ENCODE measurements at places on chromosomes 4 and X.

- H3K4me3 ChIP-seq: no peak overlapping the region
- no peaks in the 10 kb centered on the region for H3K36me3 ChIP-seq
- no peaks in the 10 kb centered on the region for H3K27me3 ChIP-seq
- DNase-seq: no peak
- no peak overlapping the region for H3K27ac ChIP-seq
- H3K4me1 ChIP-seq: no peaks in the 10 kb centered on the region
These were observed 31.1 kb downstream of the RAB40AL start for GRCh38 chrX:102968216-102968615.

GRCh38 chr4:7828793-7829301 lies 110.8 kb downstream of the AFAP1 start:
- peak overlapping the region; percentile 68 for H3K27ac ChIP-seq
- H3K27me3 ChIP-seq: no peaks in the 10 kb centered on the region
- no peak for DNase-seq
- H3K36me3 ChIP-seq: no peaks in the 10 kb centered on the region
- H3K4me1 ChIP-seq: peaks cover 11% of the 10 kb centered on the region

DNA sequence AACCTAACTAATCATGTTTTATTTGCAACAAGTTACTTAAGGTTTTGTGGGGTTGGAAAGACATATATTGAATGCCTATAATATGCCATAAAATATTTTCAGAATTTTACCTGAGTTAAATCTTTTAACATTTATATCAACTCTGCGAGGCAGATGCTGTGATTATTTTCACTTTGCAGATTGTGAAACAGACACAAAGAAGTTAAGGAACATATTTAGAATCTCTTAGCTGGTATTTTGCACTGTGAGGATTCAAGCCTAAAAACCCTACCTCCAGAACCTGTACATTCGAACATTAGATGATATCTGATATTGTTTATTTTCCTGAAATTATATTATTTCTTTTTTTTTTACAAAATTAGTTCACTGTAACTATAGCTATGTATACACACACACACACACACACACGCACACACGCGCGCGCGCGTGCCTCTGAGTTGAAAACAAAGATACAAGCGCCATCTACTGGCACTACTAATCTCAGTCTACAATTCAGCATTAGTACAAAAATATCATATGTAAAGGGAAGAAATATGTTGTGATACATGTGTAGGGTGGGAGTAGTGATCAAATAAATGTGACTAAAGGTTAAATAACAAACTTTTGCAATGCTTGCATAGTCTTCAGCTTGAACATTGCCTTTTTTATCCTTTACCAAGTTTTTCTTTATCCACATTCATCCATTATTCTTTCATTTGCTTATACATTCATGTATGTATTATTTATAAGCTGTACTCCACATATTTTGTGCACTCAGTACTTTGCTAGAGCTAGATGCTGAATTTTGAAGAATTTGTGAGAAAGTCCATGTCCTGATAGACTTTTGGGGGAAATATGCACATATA lies 61.5 kb downstream of the ANXA10 start:
- no peak overlapping the region for H3K27ac ChIP-seq
- no peaks in the 10 kb centered on the region for H3K27me3 ChIP-seq
- H3K4me3 ChIP-seq: peak overlapping the region; percentile 27
- peak; percentile 88 for DNase-seq
- H3K36me3 ChIP-seq: no peaks in the 10 kb centered on the region
- H3K4me1 ChIP-seq: no peaks in the 10 kb centered on the region

DNA sequence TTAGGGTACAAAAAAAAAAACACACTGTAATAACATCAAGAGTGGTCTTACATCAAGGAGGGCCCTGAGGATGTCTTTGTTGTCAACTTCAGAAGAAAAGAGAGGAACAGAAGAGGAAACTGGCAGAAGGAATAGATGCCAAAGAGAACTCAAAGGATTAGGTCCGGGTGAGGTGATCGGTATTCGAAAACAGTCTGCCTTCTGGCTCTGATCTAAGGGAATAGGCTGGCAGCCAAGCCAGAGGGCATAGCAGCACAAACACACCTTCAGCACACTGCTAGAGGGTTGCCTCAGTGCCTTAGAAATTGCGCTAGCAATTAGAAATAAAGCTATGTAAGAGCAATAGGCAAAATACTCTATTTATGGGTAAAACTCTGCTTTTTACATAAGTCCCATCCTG lies 91.4 kb upstream of the TTC29 start:
- H3K4me1 ChIP-seq: no peaks in the 10 kb centered on the region
- no peaks in the 10 kb centered on the region for H3K36me3 ChIP-seq
- no peaks in the 10 kb centered on the region for H3K27me3 ChIP-seq
- H3K4me3 ChIP-seq: no peak overlapping the region
- DNase-seq: no peak

DNA sequence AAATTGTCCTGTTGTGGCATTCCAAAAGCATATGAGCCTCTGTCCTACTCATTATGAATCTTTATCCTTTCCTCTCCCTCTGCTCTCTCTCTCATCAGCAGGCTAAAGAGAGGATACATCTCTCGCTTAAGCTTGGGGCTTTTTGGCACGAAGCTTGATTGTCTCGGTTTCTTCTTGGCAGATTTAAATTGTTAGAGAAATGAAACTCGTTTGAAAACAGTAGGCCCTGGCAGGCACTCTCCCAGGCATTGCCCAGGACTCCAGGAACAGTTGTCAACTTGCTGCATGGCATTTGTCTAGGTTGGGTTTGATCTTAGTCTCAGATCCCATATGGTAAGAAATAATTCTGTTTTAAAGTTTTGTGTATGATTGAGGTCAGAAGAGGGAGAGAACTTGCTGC lies 35.5 kb downstream of the NAA11 start:
- H3K27me3 ChIP-seq: no peaks in the 10 kb centered on the region
- H3K36me3 ChIP-seq: no peaks in the 10 kb centered on the region
- no peak overlapping the region for H3K4me3 ChIP-seq
- H3K4me1 ChIP-seq: no peaks in the 10 kb centered on the region

- no peak overlapping the region for H3K4me3 ChIP-seq
- no peaks in the 10 kb centered on the region for H3K27me3 ChIP-seq
- no peak for DNase-seq
- H3K36me3 ChIP-seq: no peaks in the 10 kb centered on the region
These were observed 57.8 kb upstream of the XAGE1B start for GRCh38 chrX:52574416-52575275.
